ENCODE measurements at places on chromosomes 16 and 17.

DNA sequence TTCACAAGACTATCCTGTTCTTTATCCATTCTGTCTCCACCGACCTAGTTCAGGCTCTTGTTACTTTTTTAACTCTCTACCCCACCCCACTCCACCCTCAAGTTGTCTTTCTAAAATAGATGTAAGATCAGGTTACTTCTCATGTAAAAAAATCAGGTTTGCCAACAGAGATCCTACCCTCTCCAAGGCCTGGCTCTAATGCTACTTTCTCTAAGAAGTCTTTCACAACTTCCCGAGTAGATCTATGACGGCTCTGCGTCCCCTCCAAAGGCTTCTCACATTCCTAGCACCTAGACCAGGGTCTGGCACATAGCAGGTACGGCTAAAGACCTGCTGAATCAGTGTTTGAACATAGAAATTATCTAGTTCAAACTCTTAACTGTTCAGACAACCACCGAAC is 14.1 kb upstream of the ITGAE start:
- no peaks in the 10 kb centered on the region for H3K27me3 ChIP-seq
- no peak overlapping the region for H3K4me3 ChIP-seq
- no peaks in the 10 kb centered on the region for H3K4me1 ChIP-seq
- H3K36me3 ChIP-seq: peaks cover 97% of the 10 kb centered on the region
- no peak overlapping the region for H3K27ac ChIP-seq

DNA sequence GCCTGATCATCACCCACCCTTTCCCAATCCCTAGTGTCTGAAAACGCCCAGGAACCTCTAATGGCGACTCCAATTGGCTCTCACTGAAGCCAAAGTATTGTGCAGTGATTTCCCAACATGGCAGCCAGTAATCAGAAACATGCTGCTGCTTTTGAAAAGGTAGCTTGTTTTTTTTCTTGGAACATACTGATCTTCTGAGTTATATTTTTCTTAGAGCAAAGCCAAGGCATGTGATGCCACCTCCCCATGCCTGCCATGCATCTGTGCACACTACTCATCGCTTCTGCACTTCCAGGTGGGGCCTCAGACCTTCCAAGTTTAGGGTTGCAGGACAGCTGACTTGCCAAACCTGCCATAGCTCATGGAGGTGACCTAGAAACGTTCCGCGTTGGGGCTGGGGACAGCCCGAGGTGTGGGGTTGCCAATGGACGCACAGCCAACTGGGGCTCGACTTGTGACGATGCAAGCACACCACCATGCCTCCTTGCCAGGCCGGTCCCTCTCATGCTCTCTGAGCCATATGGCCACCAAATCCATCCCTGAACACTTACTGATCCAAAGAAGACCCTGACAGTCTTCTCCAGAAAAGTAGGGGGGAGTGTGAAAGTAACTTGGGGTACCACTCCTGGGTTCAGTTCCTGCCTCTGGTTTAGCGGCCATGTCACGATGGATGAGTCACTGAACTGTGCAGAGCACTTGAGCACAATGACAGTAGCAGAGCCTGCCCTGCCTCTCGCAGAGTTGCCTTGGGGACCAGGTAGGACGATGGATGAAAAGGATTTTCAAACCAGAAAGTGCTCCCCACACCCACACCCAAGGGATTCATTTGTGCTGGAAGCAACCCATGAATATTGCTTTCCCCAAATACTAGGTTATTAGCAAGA is 155.7 kb downstream of the CCDC182 start:
- DNase-seq: no peak
- peaks cover 12% of the 10 kb centered on the region for H3K36me3 ChIP-seq
- no peak overlapping the region for H3K4me3 ChIP-seq
- no peaks in the 10 kb centered on the region for H3K27me3 ChIP-seq

- peaks cover 1% of the 10 kb centered on the region for H3K4me1 ChIP-seq
- H3K27ac ChIP-seq: no peak overlapping the region
- H3K4me3 ChIP-seq: no peak overlapping the region
- peaks cover 2% of the 10 kb centered on the region for H3K36me3 ChIP-seq
- no peaks in the 10 kb centered on the region for H3K27me3 ChIP-seq
- DNase-seq: no peak
Observed at GRCh38 chr17:27873746-27874145, 19.4 kb downstream of the LYRM9 start.

GRCh38 chr17:64337676-64338075 is 53.0 kb downstream of the PECAM1 start:
- H3K27ac ChIP-seq: no peak overlapping the region
- no peak overlapping the region for H3K4me3 ChIP-seq
- H3K36me3 ChIP-seq: no peaks in the 10 kb centered on the region
- H3K4me1 ChIP-seq: peaks cover 3% of the 10 kb centered on the region

GRCh38 chr17:9206741-9207332 is 185.5 kb downstream of the NTN1 start:
- H3K27me3 ChIP-seq: no peaks in the 10 kb centered on the region
- DNase-seq: no peak
- peaks cover 7% of the 10 kb centered on the region for H3K4me1 ChIP-seq
- H3K4me3 ChIP-seq: no peak overlapping the region
- no peak overlapping the region for H3K27ac ChIP-seq
- no peaks in the 10 kb centered on the region for H3K36me3 ChIP-seq

GRCh38 chr17:74773871-74774286 is 2.3 kb downstream of the NAT9 start:
- no peak overlapping the region for H3K4me3 ChIP-seq
- H3K27me3 ChIP-seq: no peaks in the 10 kb centered on the region
- DNase-seq: no peak
- H3K4me1 ChIP-seq: peaks cover 17% of the 10 kb centered on the region

- no peak overlapping the region for H3K4me3 ChIP-seq
- no peak overlapping the region for H3K27ac ChIP-seq
- no peaks in the 10 kb centered on the region for H3K4me1 ChIP-seq
Observed at GRCh38 chr17:55462711-55463110, 41.1 kb upstream of the MMD start.

- no peak for DNase-seq
- no peaks in the 10 kb centered on the region for H3K36me3 ChIP-seq
- H3K27me3 ChIP-seq: no peaks in the 10 kb centered on the region
- H3K4me3 ChIP-seq: no peak overlapping the region
Observed at GRCh38 chr16:21684199-21684598, 20.4 kb downstream of the OTOA start.

- H3K27ac ChIP-seq: no peak overlapping the region
- H3K4me3 ChIP-seq: no peak overlapping the region
- no peak for DNase-seq
- H3K4me1 ChIP-seq: peaks cover 10% of the 10 kb centered on the region
- H3K36me3 ChIP-seq: no peaks in the 10 kb centered on the region
Observed at GRCh38 chr17:4529533-4530152, 25.5 kb downstream of the MYBBP1A start.

- peak; percentile 18 for DNase-seq
- no peaks in the 10 kb centered on the region for H3K36me3 ChIP-seq
- H3K4me1 ChIP-seq: no peaks in the 10 kb centered on the region
- H3K27ac ChIP-seq: no peak overlapping the region
Observed at GRCh38 chr17:40615068-40615840, 32.4 kb downstream of the SMARCE1 start.

GRCh38 chr17:77424585-77425344 is 284.0 kb downstream of the SEC14L1 start:
- H3K27ac ChIP-seq: peak overlapping the region; percentile 51
- H3K27me3 ChIP-seq: no peaks in the 10 kb centered on the region
- peaks cover 5% of the 10 kb centered on the region for H3K36me3 ChIP-seq
- DNase-seq: no peak
- no peak overlapping the region for H3K4me3 ChIP-seq
- peaks cover 50% of the 10 kb centered on the region for H3K4me1 ChIP-seq

DNA sequence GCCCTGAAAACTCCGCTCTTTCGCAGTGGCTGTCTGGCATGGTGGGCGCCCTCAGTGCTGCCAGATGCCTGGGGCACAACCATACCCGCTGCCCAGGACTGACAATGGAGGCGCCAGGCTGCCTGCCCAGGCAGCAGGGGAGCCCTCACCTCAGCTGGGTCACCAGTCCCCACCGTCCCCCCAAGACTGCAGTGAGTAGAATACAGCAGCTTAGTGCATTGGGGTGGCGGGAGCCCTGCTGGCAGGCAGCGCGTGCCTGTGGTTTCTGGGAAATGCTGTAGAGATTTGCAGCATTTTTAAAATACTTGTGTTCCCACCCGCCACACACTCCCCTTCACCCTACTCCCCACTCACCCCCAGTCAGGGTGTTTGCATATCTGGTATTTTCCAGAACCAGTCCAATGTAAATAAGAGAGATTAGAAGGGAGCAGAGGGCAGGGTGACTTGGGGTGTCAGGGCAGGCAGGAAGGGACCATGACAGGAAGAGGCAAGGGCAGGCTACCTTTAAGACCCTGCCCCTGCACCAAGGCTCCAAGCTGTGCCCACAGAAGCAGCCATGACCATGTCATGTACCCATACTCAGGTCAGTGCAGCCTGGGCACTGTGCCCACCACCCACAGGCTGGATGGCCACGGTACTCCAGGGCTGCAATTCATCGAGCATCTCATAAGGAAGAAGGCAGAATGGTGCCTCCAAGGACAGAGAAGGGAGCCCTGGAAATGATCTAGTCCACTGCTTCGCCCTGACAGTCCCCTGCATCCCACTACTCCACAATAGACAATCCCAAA is 21.5 kb downstream of the MYO18A start:
- peaks cover 2% of the 10 kb centered on the region for H3K36me3 ChIP-seq
- H3K4me1 ChIP-seq: peaks cover 24% of the 10 kb centered on the region
- H3K27ac ChIP-seq: no peak overlapping the region

GRCh38 chr17:14158707-14159106 is 78.0 kb downstream of the CDRT15 start:
- H3K36me3 ChIP-seq: no peaks in the 10 kb centered on the region
- no peak overlapping the region for H3K4me3 ChIP-seq
- no peaks in the 10 kb centered on the region for H3K4me1 ChIP-seq
- no peak for DNase-seq

GRCh38 chr17:28745786-28746411 is 2.1 kb downstream of the TRAF4 start:
- no peaks in the 10 kb centered on the region for H3K27me3 ChIP-seq
- H3K4me1 ChIP-seq: peaks cover 30% of the 10 kb centered on the region
- peak overlapping the region; percentile 100 for H3K27ac ChIP-seq
- H3K36me3 ChIP-seq: peaks cover 71% of the 10 kb centered on the region
- H3K4me3 ChIP-seq: peak overlapping the region; percentile 74

GRCh38 chr16:31710880-31711279 is 162.7 kb upstream of the ZNF267 start:
- H3K4me1 ChIP-seq: peaks cover 5% of the 10 kb centered on the region
- no peak for DNase-seq
- H3K27me3 ChIP-seq: no peaks in the 10 kb centered on the region
- peaks cover 25% of the 10 kb centered on the region for H3K36me3 ChIP-seq

DNA sequence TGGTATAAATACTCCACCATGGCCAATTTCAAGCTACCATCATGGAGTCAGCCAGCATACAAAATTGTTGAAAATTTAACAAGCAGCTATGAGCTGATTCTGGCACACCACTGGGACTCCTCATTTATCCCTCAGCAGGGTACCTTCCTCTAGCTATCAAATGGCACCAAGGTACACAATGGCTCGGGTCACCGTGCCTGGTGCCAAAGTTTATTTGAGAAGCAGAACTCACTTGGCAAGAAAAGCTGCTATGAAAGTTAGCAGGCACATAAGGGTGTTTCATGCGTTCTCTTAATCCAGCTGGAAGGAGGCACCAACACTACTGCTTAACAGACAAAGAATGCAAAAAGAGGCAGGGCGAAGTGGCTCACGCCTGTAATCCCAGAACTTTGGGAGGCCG is 51.6 kb downstream of the IKZF3 start:
- H3K36me3 ChIP-seq: no peaks in the 10 kb centered on the region
- no peak overlapping the region for H3K4me3 ChIP-seq
- DNase-seq: no peak
- H3K4me1 ChIP-seq: no peaks in the 10 kb centered on the region

Data from neuronal stem cell (in vitro differentiated cells).